ENCODE measurements at places on chromosomes 6 and 20. TPM values are rescaled to one million over a fixed set of nuclear protein-coding genes. Genes with fewer than 3 reads are reported as not detected.
A peak's percentile ranks its signal among the peaks of the same experiment; 100 is the strongest.

The ZNF165 gene
- polyA plus RNA-seq, result 0.56 TPM

The SLC22A23 gene
- polyA plus RNA-seq, result 3.5 TPM

The NCR2 gene
- polyA plus RNA-seq, result not detected

The BEND6 gene
- 0.43 TPM for polyA plus RNA-seq

The SLC32A1 gene
- polyA plus RNA-seq, result not detected

The SIRPB2 gene
- 1.9 TPM for polyA plus RNA-seq

The FERMT1 gene
- 0.19 TPM for polyA plus RNA-seq

The SLC17A9 gene
- polyA plus RNA-seq, result 1.7 TPM

The TMC2 gene
- 0.13 TPM for polyA plus RNA-seq

DNA sequence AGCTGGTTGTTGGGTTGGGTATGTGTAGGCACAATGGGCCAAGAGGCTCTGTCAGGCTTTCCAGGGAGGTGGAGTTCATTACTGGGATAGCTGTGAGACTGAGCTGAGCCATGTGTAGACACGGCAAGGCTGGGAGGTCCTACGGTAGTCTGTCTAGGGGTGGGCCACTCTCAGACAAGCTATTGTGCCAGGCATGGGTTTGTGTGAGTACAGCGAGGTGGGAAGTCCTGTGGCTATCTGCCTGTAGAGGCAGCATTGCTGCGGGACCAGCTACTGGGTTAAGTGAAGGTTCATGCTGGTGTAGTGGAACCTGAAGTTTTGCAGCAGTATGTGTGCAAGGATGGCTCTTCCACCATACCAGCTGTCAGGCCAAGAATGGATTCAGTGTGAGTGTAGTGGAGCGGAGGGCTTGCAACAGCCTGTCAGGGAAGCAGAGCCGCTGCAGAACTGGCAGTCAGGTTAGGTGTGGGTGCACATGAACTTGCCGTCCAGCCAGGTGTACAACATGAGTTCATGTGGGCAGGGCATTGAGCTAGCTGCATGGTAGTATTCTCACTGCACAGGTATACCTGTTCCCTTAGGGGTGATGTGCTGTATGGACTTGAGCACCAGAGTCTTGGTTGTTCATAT, 78.0 kb upstream of the CENPW start:
- DNase-seq, result no peak

GRCh38 chr20:51720384-51720783, 47.8 kb downstream of the ATP9A start:
- DNase-seq, result no peak

- DNase-seq, result no peak
Measured at GRCh38 chr20:17059465-17059864, 167.4 kb upstream of the PCSK2 start.

DNA sequence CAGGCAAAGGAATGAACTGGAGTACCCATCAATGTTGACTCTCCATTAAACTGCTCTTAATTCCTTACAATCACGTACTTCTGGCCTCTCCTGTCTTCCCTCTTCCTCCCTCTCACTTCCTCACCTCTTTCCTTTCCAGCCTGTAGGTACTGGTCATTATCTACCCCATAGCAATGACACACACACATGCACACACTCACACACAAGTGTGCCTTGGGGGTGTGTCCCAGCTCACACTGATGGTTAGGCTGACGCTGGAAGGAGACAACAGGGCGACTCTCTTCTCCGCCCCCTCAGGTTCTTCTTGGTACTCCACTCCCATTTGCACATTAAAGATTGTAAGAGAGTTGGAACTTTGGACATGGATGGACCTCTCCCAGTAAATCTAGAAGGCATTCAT, 14.0 kb upstream of the SERPINB9 start:
- no peak for DNase-seq

DNA sequence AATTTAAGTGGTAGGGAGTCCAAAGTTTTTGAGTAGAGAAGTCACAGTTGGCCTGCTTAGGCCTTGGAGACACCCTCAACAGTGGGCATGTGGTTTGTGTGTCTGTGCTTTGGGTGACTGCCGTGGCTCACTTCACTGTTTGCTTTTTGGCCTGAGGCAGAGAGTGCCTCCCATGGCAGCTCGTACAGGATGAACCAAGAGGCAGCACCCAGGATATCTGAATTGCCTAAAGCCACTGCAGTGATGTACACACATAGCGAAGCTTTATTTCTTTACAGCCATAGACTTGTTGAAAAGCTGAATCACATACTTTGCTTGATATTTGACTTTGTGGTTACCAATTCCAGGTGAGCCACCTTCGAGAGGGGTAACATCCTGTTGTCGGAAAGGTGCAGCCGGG, 21.6 kb downstream of the RREB1 start:
- no peak for DNase-seq

- no peak for DNase-seq
Measured at GRCh38 chr6:43891072-43891870, 121.3 kb downstream of the VEGFA start.

DNA sequence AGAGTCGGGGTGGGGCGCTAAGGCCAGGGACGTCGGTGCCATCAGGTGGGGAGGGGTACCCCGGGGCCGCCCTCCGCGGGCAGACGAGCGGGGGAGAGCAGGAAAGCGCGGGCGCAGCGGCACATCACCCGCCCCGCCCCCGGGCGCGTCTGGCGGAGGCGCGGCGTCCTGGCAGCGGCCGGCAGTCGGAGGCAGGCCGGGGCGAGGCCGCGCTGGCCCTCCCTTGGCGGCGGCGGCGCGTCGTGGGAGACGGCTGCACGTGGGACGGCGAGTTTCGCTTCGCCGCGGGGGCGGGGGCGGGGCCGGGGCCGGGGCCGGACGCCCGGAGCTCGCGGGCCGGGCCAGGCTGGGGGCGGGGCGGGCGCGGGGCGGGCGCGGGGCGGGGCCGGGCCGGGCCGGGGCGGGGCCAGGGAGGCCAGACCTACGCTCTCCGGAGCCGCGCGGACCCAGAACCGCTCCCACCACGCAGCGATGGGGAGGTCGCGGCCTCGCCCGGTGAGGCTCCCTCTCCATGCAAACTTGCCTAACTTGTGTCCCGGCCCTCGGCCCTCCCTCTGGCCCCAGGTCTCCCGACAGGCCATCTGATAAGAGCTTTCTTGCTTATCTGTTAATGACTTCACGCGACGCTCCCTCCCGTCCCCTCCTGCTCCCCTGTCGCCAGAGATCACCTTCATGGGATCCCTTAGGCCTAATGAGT, 12.5 kb downstream of the ITPR3 start:
- no peak for DNase-seq

DNA sequence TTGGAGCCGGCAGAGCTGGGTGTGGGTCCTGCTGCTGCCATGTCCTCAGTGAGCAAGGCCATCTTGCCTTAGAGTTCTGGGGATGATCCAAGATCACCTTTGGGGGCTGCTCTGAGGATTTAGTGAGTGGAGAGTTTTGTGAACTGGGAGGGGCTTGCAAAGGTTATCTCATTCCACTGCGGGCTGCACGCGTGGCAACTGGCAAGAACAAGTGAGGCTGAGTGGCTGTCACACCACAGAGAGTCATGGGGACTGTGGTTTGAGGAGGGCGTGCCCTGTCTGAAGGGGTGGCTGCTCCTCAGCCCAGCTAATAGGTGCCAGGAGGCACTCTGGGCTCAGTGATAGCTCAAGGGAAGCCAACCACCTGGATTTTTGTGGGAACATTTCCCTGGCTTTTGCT, 37.6 kb downstream of the TTLL9 start:
- DNase-seq, result no peak

GRCh38 chr6:112049996-112050395, 3.9 kb upstream of the CCN6 start:
- no peak for DNase-seq

DNA sequence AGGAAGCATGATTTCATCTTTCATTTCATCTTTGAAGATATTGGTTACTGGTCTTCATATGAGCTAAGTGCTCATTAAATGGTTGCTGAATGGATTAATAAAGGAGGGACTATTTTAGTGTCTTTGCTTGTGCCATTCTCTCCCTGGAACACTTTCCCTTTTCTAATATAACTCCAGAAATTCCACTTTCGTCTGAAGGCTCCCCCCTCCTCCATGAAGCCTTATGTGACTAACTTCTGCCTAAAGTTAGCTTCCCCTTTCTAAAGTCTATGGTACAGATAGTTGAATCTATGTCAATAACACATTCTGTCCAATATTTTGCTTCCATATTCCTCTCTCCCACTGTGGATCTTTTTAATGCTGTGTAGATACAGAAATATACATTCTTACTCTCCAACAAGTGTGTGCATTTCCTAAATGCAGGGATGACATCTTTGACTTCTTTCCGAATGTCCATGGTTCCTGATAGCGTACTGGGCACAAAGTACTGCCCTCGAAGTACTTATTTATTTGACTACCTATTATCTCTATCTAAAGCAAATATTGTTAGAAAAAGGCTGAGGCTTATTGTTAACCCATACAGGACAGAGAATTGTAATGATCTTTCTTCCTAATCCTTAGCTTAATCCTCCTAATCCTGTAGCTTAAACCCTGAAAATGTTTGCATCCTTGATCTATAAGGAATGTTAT, 84.7 kb upstream of the ELOVL5 start:
- no peak for DNase-seq

GRCh38 chr6:34346175-34347119, 46.0 kb downstream of the NUDT3 start:
- no peak for DNase-seq

DNA sequence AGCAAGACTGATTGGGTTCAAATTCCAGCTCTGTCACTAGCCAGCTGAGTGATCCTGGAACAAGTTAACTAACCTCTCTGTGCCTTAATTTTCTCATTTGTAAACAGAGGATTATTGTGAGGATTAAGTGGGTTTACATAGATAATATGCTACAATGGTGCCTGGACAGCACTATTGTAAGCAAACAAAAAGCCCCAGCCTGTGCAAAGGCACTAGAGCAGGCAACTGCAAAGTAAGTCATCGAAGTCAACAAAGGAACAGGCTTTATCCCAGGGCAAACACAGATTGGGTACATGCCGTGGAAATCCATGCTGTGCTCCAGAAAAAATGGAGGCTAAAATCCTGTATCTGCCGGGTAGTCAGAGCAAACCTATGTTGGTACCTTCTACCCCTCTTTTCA, 43.2 kb upstream of the CTNNBL1 start:
- no peak for DNase-seq

- DNase-seq, result no peak
Measured at GRCh38 chr6:105364243-105364642, 38.6 kb downstream of the PREP start.

- no peak for DNase-seq
Measured at GRCh38 chr6:139591075-139591865, 216.8 kb upstream of the CITED2 start.

- DNase-seq, result no peak
Measured at GRCh38 chr6:135826236-135826804, 25.2 kb upstream of the PDE7B start.

GRCh38 chr6:162343936-162344645, 383.5 kb downstream of the PRKN start:
- peak; percentile 66 for DNase-seq

- DNase-seq, result no peak
Measured at GRCh38 chr6:35304299-35304698, 6.7 kb downstream of the DEF6 start.

DNA sequence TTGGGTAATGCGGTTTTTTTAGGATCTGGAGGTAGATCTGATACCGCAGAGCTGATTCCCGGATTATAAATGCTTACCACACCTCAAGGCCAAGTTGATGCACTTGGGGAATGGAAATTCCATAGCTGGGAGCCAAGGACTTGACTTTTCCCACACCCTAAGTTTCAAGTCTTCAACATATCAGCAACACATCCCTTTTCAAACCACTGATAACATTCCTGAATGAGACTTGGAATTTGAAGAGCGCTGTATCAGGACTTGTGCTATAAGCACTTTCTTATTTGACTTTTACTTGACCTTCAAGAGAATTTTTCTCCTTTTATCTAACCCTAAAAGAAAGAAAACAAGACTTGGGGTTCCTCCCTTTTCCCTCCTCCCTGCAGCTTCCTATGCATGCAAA, 90.6 kb upstream of the NAA20 start:
- no peak for DNase-seq

GRCh38 chr20:1383623-1384404, 9.0 kb downstream of the FKBP1A start:
- no peak for DNase-seq

DNA sequence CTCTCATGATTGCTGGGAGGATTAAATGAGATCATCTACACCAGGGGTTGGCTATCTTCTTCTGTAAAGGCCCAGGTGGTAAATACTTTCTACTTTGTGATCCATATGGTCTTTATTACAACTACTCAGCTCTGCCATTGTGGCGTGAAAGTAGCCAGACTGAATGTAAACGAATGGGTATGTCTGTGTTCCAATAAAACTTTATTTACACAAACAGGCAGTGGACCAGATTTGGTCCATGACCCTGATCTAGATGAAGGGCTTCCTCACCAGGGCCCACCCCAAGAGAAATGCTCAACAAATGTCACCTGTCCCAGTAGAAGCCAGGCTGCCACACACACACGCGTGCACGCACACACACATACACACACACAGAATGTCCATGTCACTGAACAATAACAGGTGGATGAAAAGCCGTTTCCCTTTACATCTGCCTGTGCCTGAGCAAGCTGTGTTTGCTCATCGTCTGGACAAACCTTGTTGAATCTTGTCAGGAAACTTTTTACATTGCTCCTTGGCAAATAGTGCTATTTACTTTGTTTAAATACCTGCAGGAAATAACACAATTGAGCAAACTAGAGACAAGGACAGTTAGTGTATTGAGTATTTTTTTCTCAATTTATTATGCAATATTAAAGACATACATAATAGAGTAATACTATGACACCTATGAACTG, 114.3 kb downstream of the EYA2 start:
- DNase-seq, result no peak

- DNase-seq, result no peak
Measured at GRCh38 chr6:134937426-134937825, 12.5 kb downstream of the ALDH8A1 start.

GRCh38 chr6:154039231-154039842, at the start of gene OPRM1:
OPRM1 (plus strand) TSS chr6:154039240; CDS start chr6:154039545, 305 bp downstream.
- DNase-seq, result peak; percentile 61

DNA sequence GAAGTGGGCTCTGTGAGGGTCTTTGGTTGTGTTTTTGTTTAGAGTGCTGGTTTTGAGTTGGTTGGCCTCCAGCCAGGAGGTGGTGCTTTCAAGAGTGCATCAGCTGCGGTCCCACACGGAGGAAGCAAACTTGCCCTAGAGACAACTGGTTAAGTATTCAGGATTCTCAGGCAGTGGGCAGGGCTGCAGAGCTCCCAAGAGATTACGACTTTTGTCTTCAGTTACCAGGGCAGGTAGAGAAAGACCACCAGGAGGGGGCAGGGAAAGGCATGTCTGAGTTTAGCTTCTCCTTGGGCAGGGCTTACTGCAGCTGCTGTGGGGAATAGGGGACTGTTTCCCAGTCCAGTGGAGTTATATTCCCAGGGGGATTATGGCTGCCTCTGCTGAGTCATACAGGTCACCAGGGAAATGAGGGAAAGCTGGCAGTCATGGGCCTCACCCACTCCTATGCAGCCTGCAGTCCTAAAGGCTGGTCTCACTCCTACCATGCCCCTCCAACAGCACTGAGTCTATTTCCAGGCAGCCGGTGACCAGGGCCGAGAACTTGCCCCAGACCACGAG, 64.3 kb downstream of the TTI1 start:
- DNase-seq, result no peak

GRCh38 chr6:157885211-157885788, 62.3 kb downstream of the SNX9 start:
- no peak for DNase-seq

Data from hindlimb muscle (tissue), 1 donor.